ENCODE measurements at places on chromosomes 6 and 20. TPM values are rescaled to one million over a fixed set of nuclear protein-coding genes. Genes with fewer than 3 reads are reported as not detected.

Gene RFX6
- not detected for total RNA-seq

Gene SAPCD1
- 0.89 TPM for total RNA-seq

DNA sequence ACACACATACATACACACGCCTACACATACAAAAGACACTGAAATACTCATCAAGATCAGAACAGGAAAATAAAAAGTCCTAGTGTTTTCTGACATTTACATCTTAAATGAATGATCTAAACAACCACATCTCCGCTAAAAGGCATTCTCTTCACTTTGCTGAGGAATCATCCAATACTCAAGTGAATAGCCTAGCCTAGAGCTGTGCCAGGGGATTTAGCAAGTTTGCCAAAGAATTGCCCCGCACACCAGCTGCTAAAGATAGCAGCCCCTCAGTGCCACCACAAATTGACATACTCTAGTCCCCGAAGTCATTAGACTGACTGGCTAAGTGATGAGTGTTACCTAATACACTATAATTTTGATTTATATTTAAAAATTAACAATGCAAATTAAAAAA lies 246.8 kb upstream of the POU3F2 start:
- DNase-seq: no peak

DNA sequence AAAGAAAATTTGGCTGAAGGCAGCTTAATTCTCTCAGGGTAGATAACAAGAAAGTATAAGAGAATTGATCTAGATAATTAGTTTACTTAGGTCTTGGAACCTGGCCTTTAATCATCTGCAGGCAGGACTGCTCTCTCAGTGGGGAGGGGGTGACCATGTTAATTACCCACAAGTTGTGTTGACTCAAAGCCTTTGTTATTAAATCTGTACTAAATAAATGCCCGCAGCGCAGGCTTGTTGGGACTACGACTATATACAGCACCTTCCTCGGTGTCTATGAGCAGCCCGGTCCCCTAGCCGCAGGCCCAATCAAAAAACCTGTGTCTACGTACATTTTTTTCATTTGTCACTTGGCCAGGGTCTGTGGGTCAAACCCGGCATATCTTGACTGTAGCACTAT lies 15.6 kb upstream of the ZNF451 start:
- DNase-seq: no peak

Gene SLC22A3
- not detected for total RNA-seq

Gene TGM3
- total RNA-seq: not detected
